Small intestine (tissue), 16 donors: ENCODE measurements at places on chromosomes 7 and 10. TPM values are rescaled to one million over a fixed set of nuclear protein-coding genes. Genes with fewer than 3 reads are reported as not detected.
A peak's percentile ranks its signal among the peaks of the same experiment; 100 is the strongest.

GRCh38 chr7:121313220-121313792 lies 15.5 kb upstream of the WNT16 start:
- H3K27ac ChIP-seq, result no peak overlapping the region
- no peaks in the 10 kb centered on the region for H3K36me3 ChIP-seq

DNA sequence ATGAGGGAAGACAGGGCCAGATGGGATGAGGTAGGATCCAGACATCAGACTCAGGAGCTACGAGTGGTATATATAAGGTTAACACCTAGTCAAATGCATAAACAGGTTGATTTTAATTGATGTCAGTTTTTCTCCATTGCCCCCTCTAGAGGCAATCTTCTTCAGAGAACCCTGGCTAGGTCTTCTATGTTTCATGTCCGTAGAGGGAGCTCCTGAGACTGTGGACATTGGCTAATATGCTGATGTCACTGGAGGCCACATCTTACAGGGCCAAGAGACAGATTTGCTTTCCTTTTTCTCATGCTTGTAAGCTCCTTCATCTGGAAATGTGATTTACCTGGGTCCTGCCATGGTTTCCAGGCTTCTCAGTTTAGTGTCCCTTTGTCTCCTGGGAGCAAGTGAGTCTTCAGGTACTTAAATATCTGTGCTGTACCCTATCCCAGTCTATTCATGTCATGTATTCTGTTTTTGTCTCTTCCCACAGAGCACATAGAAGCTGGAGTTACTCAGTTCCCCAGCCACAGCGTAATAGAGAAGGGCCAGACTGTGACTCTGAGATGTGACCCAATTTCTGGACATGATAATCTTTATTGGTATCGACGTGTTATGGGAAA lies 161.6 kb upstream of the PRSS1 start:
- peak; percentile 62 for DNase-seq
- no peak overlapping the region for H3K4me3 ChIP-seq
- no peaks in the 10 kb centered on the region for H3K4me1 ChIP-seq
- H3K36me3 ChIP-seq, result no peaks in the 10 kb centered on the region
- H3K27me3 ChIP-seq, result peaks cover 2% of the 10 kb centered on the region

DNA sequence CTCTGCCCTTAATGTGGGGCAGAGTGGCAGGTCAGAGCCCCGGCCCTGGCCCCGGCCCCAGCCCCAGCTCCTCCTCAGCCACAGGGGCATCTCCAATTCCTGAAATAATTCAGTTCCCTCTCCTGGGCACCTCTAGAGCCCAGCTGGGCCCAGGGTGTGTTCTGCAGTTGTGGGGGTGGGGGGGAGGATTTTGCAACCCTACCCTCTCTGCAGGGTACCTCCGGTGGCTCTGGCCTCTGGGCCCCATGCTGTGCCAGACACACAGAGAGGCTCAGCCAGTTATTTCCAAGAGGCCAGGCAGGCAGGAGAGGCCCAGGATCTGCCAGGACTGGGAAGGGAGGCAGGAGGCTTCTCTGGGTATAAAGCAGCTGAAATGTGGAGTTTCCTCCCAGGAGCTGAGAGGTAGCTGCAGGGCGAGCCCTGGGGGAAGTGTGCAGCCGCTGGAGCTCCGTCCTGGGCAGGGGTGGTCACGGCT lies 47.9 kb downstream of the PWWP2B start:
- no peak overlapping the region for H3K4me3 ChIP-seq
- no peak overlapping the region for H3K27ac ChIP-seq
- no peak for DNase-seq
- H3K27me3 ChIP-seq, result no peaks in the 10 kb centered on the region

DNA sequence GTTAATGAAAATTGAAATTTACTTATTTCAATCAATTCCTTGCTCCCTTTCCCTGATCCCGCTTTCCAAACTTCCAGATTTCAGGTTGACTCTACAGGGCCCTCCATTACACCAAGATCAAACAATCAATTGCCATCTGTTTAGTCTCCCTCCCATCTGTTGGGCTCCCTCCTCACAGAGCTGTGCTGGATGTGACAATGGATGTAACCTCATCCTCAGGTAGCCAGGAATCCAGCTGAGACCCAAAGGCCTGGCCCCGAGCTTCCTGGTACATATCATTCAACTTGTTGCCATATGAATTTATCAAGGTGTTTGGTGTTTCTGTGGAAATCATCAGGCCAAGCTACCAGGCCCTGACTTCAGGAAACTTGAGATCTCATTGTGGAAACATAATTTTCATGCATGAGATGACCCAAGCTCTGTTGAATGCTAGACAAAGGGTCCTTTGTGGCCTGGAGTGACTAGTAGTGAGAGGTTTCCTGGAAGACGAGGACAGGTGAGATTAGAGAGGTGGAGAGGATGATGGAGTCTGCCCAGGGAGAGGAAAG lies 148.6 kb upstream of the PDE1C start:
- H3K27ac ChIP-seq, result no peak overlapping the region
- no peaks in the 10 kb centered on the region for H3K27me3 ChIP-seq
- no peak overlapping the region for H3K4me3 ChIP-seq
- H3K36me3 ChIP-seq, result no peaks in the 10 kb centered on the region
- DNase-seq, result no peak

- H3K27me3 ChIP-seq, result peaks cover 9% of the 10 kb centered on the region
- H3K4me1 ChIP-seq, result no peaks in the 10 kb centered on the region
- no peak overlapping the region for H3K4me3 ChIP-seq
- DNase-seq, result no peak
- H3K36me3 ChIP-seq, result no peaks in the 10 kb centered on the region
- no peak overlapping the region for H3K27ac ChIP-seq
Measured at GRCh38 chr7:128219636-128220035, 21.4 kb upstream of the LEP start.

GRCh38 chr10:61464461-61465170 lies 11.4 kb upstream of the TMEM26 start:
- no peak for DNase-seq
- H3K36me3 ChIP-seq, result no peaks in the 10 kb centered on the region
- no peak overlapping the region for H3K4me3 ChIP-seq
- H3K27ac ChIP-seq, result no peak overlapping the region
- H3K27me3 ChIP-seq, result no peaks in the 10 kb centered on the region

GRCh38 chr10:48937796-48938195 lies 1.8 kb downstream of the LRRC18 start:
- H3K36me3 ChIP-seq, result no peaks in the 10 kb centered on the region
- H3K27ac ChIP-seq, result no peak overlapping the region
- no peaks in the 10 kb centered on the region for H3K4me1 ChIP-seq

GRCh38 chr7:128453836-128454804 lies 1.6 kb upstream of the HILPDA start:
- no peaks in the 10 kb centered on the region for H3K36me3 ChIP-seq
- DNase-seq, result peak; percentile 67
- no peaks in the 10 kb centered on the region for H3K4me1 ChIP-seq
- peak overlapping the region; percentile 94 for H3K27ac ChIP-seq

DNA sequence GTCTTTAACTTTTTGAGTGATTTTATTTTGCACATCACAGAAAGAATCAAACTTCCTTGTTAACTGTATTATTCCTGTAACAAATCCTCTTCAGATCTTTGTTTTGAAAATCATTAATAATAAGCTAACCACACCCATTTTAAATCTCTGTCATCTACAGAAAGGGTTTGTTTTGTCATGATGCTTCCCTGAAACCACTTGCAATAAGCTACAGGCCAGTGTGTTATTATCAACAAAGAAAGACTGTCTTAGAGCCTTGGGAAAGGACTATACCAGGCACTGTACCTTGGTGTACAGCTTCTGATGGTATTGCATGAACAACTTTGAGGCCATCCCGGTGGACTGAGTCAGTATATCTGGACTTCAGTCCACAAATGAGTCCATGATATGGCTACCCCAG lies 145.3 kb upstream of the FAM3C start:
- no peaks in the 10 kb centered on the region for H3K4me1 ChIP-seq
- no peak for DNase-seq
- no peak overlapping the region for H3K27ac ChIP-seq
- H3K36me3 ChIP-seq, result no peaks in the 10 kb centered on the region
- no peak overlapping the region for H3K4me3 ChIP-seq

- no peaks in the 10 kb centered on the region for H3K36me3 ChIP-seq
- H3K4me1 ChIP-seq, result no peaks in the 10 kb centered on the region
- no peak for DNase-seq
- H3K27ac ChIP-seq, result no peak overlapping the region
Measured at GRCh38 chr10:129398711-129399141, 68.3 kb upstream of the MGMT start.

DNA sequence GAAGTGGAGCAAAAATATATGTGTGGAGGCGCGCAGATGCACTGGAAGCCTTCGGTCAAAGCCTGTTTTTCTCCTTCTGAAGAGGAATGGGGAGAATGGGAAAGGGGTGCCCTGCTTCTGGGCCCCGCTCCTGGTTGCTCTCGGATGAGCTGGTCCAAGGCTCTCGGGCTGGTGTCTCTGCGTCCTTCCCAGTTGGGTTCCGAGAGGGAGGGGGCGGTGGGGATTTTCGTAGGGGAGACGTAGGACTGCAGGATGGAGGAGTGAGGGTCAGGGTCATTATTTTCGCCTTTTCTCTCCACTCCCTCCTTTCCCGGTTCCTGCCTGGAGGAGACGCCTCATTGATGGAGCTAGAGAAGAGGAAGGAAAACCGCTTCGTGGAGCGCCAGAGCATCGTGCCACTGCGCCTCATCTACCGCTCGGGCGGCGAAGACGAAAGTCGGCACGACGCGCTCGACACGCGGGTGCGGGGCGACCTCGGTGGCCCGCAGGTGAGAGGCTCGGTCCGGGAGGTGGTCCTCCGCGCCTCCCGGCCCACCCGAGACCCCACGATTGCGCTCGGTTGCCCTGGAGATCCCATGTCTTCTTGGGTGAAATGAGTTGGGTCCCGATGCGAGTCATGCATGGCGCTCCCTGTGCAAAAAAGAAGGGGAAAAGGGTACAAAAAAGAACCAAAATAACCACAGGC lies 790 bp downstream of the ADAM22 start:
- H3K36me3 ChIP-seq, result no peaks in the 10 kb centered on the region
- peak overlapping the region; percentile 64 for H3K4me3 ChIP-seq
- no peak overlapping the region for H3K27ac ChIP-seq
- DNase-seq, result no peak

Gene SUN1
- polyA plus RNA-seq, result 105 TPM

Gene TMEM176A
- polyA plus RNA-seq, result 143 TPM

Gene MALRD1
- 21.2 TPM for polyA plus RNA-seq

Gene CTNNA3
- polyA plus RNA-seq, result 0.24 TPM
